G401 (cell line): ENCODE measurements at places on chromosomes 4 and X. TPM values are rescaled to one million over a fixed set of nuclear protein-coding genes. Genes with fewer than 3 reads are reported as not detected.

GRCh38 chrX:151019856-151020255 is 36.7 kb downstream of the HMGB3 start:
- no peak for DNase-seq

Gene FHDC1
- 0.06 and 0.27 TPM in 2 replicates for total RNA-seq

GRCh38 chrX:115560211-115560977 is 580 bp upstream of the PLS3 start:
- no peak for DNase-seq

Gene NDP
- total RNA-seq = not detected in 2 replicates
